Thymus (tissue), 14 donors: ENCODE measurements at places on chromosomes 5 and 9.

DNA sequence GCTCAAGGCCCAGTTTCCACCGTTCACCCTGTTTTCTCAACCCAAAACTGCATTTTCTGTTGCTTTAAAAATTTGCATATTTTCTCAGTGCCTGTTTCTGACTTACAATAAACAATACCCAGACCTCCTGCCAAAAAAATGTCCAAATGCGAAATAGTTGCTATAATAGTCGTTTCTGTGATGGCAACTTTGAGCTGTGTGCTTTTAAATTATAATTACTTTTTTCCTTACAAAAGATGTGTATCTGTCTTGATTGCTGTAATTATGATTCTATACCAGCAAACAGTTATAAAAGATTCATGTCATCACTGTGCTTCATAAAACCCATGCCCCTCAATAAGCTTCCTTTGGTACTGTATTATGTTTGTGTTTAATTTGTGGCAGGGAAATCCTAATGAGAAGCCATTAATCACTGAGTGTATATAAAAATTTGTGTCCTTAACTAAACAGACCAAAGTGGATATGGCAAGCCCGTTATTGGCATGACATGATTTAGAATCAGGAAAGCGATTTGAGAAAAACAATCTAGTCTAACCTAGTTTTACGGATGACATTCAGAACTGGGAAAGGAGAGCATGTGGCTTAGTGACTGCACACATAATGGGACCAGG lies 5.4 kb upstream of the SLC1A3 start:
- H3K4me3 ChIP-seq: no peak overlapping the region
- peaks cover 4% of the 10 kb centered on the region for H3K27me3 ChIP-seq
- DNase-seq: no peak
- no peaks in the 10 kb centered on the region for H3K36me3 ChIP-seq
- no peaks in the 10 kb centered on the region for H3K4me1 ChIP-seq

- peaks cover 11% of the 10 kb centered on the region for H3K4me1 ChIP-seq
- no peaks in the 10 kb centered on the region for H3K36me3 ChIP-seq
- DNase-seq: no peak
- no peak overlapping the region for H3K27ac ChIP-seq
- H3K27me3 ChIP-seq: peaks cover 39% of the 10 kb centered on the region
- H3K4me3 ChIP-seq: peak overlapping the region; percentile 60
Measured at GRCh38 chr5:115170134-115170928, 623 bp upstream of the TRIM36 start.

DNA sequence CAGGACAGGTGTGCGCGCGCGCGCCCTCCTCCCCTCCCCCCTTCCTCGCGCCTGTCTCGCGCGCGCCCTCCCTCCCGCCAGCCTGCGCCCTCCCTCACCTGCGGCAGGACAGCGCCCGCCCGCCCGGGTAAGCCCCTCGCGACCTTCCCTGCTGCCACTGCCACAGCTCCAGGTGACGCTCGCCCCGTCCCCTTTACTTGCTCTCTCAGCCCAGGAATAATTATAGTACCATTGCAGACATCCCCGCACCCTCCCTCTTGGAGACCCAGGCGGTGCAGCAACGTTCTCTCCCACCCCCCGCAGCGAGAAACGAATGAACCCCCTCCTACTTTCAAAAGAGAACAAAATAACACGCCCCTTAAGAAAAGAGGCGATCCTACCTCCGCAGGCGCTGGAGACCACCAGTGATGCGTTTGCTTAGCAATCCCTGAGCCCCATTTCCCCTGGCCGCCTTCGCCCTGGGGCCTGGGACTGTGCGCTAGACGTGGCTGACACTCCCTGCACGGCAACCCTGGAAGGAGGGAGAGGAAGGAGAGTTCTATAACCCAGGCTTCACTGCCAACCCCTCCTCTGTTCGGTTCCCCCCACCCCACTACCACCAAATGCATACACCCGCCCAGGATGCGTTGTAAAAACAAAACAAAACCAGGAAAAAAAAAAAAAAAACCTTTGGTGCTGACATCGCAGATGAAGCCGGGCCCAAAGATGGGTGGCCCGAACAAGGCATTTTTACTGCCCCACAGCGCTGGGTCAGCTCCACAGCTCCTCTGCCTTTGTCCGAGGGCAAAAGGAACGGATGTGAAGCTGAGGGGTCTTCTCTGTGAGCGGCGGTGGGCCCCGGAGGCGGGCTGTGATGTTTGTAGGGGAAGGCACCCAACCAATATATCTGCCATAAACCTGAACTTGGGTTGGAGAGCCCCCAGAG lies 5.6 kb upstream of the PURA start:
- no peaks in the 10 kb centered on the region for H3K36me3 ChIP-seq
- no peak for DNase-seq
- peaks cover 90% of the 10 kb centered on the region for H3K27me3 ChIP-seq
- H3K4me1 ChIP-seq: peaks cover 24% of the 10 kb centered on the region
- peak overlapping the region; percentile 98 for H3K27ac ChIP-seq

GRCh38 chr9:88802533-88802932 lies 188.7 kb upstream of the S1PR3 start:
- no peak overlapping the region for H3K27ac ChIP-seq
- H3K36me3 ChIP-seq: no peaks in the 10 kb centered on the region
- no peaks in the 10 kb centered on the region for H3K4me1 ChIP-seq
- DNase-seq: no peak
- H3K4me3 ChIP-seq: no peak overlapping the region

DNA sequence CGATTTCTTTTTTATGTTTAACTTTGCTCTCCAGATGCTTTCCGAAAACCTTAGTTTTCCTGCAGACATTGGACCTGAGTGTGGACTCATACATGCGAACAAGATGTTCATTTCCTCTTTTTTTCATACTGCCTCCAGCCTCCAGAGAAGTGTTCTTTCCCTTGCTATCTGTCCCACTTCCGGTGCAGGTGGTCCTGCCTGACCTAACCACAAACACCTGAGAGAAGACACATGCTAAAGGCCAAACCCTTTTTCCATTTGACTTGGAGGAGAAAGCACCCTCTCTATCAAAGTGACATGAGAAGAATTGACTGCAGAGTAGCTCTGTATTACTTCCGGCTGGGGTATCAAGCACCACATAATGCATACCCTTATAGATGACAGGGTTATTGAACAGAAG lies 334.0 kb downstream of the ARHGEF28 start:
- H3K4me1 ChIP-seq: peaks cover 34% of the 10 kb centered on the region
- DNase-seq: peak; percentile 51
- H3K4me3 ChIP-seq: no peak overlapping the region
- no peaks in the 10 kb centered on the region for H3K36me3 ChIP-seq

DNA sequence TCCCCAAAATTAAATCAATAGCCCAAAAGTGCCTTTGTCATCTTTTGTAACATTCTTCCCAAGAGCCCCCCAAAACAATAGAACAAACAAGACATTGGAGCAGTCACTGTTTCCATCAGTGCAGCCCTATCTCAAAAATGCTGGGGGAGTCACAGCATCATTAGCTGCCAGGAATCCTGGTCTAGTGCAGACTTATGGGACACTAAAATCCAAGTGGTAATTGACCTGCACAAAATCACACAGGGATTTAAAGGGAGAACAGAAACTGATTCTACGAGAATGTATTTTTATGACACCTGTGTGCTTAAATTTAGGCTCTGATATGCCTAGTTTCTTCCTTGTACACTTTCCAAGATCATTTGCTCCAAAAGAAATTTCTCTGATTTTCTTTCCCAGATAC lies 172.9 kb downstream of the GLIS3 start:
- H3K27me3 ChIP-seq: no peaks in the 10 kb centered on the region
- H3K27ac ChIP-seq: no peak overlapping the region
- no peak overlapping the region for H3K4me3 ChIP-seq
- H3K36me3 ChIP-seq: no peaks in the 10 kb centered on the region

- no peak for DNase-seq
- no peaks in the 10 kb centered on the region for H3K36me3 ChIP-seq
- no peak overlapping the region for H3K27ac ChIP-seq
- no peaks in the 10 kb centered on the region for H3K27me3 ChIP-seq
- no peaks in the 10 kb centered on the region for H3K4me1 ChIP-seq
Measured at GRCh38 chr9:114025196-114025753, 52.8 kb downstream of the AMBP start.

- H3K27ac ChIP-seq: no peak overlapping the region
- no peaks in the 10 kb centered on the region for H3K36me3 ChIP-seq
- DNase-seq: no peak
- H3K4me3 ChIP-seq: no peak overlapping the region
- no peaks in the 10 kb centered on the region for H3K4me1 ChIP-seq
Measured at GRCh38 chr9:69590266-69590665, 81.9 kb downstream of the APBA1 start.
